ENCODE measurements at places on chromosomes 6 and 20.

DNA sequence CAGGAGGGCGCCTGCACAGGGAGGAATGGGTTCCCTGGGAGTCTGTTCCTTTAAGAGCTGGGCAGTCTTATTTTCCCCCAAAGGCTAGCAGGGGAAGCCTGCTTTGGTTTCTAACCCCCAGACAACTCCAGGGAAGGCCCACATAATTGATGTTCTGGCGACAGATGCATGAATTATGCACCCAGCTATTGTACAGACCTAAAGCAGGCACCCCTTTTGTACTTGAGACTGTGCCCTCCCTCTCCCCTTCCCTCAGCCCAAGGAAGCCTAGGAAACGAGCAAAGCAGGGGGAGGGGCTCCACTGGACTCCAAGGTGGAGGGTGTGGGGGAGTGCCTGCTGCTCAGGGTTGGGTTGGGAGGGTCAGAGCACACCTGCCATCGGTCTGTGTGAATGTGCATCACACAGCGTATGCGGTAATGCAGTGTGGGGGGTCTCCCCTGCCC is 102.1 kb downstream of the KCNB1 start:
- DNase-seq = no peak

- no peak for DNase-seq
These were observed 172.5 kb downstream of the FOXA2 start for GRCh38 chr20:22411627-22412450.

DNA sequence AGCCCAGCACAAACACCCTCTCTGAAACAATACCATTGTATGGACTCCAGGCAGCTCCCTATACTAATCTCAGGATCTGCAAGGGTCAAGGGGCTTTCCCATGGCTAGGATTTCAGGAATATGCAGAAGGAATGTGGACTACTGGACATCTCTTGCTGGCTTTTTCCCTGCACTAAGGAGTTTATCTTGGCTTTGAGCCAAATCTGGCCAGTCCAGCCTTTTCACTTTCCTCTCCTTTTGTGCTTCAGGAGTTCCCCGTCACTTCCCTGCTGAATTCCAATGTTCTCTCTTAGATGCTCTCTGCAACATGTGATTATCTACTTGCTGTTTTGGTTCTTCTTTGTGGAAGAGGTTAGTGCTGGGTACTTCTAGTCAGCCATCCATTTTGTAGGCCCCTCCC is 568.2 kb downstream of the HDGFL1 start:
- no peak for DNase-seq

GRCh38 chr20:19449051-19449450 is 236.6 kb downstream of the SLC24A3 start:
- DNase-seq = no peak

GRCh38 chr6:144469144-144469575 is 184.0 kb downstream of the UTRN start:
- DNase-seq = no peak

DNA sequence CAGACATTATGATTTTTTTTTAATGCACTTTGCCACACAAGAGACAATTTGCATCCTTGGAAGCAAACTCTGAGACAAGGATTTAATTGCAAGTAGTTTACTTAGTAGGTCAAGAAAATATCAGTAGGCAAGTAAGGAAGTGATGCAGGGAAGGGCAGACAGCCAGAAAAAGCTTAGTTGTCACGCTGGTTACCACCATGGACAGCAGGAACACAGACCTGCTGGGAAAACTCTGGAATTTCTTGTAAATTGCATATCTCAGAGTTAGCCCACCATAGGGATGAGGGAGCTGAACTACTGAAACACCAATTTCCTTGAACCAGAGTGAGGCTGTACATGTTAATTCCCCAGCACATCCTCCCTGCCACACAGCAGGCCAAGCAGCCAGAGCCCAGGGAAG is 92.7 kb downstream of the L3MBTL3 start:
- DNase-seq = no peak

DNA sequence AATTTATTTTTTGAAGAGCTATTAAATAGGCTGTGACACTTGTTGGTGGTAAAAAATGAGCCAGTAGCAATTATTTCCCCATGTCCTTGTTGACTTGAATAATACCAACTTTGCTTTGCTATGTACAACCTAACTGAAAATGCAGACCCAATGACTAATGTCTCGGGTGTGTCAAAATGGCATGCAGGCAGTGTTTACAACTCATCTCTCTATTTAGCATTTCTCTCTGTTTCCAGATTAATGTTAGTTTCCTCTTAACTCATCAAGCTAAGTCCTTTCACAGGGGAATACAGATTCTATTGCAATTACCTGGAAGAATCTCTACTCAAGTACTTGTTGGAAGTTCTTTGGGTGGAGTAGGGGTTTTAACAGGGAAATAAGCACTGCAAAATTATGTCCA is 504.4 kb downstream of the BCKDHB start:
- no peak for DNase-seq

DNA sequence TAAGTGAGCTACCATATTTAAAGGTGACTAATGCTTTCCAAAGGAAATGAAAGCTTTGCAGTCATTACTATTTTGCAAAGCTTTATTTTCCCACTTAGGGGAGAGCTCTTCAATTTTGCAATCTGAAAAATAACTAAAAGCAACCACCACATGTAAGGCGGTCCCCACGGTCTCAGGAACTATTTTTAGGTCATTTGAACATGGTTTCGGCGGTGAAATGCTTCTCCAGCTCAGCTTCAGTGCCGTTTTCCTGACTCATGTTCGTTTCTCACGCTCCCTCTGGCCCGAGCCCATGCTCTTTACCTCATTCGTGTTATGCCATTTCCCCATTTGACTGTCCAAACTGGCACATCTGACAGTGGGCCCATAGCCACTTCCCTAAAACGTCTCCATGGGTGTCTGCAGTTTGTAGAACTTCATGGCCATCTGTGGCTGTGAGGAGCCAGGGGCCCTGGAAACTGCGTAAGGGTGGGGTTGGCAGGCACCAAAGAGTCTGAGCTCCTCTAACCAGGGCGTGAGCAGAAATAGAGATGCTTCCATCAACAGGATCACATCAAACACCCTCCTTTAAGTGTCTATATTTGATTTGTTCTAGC is 46.5 kb downstream of the ADTRP start:
- DNase-seq = no peak

GRCh38 chr20:59182401-59183044 is 18.9 kb downstream of the ZNF831 start:
- no peak for DNase-seq

DNA sequence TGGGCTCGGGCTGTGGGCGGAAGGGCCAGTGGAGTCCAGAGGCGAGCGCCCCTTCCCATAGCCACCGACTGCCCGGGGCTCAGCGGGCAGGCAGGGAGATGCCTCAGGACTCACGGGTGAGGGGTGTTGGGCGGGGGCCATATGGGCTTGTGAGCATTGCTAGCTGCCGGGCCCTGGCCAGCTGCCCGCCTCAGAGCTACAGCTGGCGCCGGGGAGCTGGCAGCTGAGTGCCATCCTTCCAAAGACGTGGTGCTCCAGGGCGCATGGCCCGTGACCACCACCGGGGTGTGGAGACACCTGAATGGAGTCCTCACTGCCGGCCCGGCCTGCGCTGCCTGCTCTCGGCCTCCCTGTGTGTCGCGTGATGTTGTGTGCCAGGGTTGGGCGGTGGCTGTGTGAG is 10.6 kb upstream of the RBBP8NL start:
- DNase-seq = peak; percentile 16

DNA sequence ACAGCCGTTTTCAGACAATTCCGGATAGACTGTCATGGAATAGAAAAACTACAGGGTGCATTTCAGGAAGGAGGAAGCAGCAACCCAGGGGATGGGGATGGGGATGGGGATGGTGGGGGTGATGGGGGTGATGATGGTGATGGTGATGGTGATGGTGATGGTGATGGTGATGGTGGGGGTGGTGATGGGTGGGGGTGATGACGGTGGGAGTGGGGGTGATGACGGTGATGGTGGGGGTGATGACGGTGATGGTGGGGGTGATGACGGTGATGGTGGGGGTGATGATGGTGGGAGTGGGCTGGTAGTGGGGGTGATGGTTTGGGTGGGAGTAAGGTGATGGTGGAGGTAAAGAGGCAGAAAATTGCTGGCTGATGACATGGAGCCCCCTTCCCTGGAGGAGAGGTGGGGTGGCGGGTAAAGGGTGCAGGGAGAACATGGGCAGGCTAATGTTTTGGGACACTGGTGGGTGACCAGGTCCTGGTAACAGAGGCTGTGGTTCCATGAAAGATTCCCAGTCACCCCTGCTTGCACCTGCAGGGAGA is 17.5 kb downstream of the LAMA5 start:
- DNase-seq = no peak

GRCh38 chr6:11806561-11807317 is 28.1 kb upstream of the ADTRP start:
- no peak for DNase-seq

DNA sequence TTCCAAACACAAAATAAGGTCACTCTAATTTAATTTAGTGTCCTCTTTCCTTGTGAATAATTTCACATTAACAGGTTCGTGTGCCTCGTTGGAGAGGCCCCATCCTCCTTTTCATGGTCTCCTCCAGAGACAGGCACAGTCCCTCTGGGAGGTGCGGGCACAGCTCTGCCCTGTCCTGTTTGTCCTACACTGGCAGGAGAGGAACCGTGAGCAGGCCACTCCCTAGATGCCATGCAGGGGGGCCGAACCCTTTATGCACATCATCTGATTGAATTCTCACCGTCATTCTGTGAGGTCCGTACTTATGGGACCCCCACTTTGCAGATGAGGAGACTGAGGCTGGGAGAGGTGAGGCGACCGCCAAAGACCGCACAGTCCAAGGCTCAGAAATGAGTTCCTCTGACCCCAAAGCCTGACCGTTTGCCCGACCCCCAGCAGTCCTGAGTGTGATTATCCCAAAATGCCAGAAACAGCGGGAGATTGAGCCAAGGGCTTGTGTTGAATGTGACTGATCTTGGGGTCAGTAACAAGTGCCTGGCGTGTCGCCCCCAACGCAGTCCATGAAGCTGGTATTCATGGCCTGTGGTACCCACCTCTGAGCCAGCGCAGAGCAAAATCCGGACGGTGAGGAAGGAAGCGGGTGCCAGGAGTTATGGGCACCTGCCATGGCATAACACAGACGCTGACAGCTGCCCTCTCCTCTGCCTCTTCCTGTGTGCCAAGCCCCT is 43.5 kb downstream of the PMEPA1 start:
- DNase-seq = no peak
